ENCODE measurements at places on chromosomes 1 and 21.

DNA sequence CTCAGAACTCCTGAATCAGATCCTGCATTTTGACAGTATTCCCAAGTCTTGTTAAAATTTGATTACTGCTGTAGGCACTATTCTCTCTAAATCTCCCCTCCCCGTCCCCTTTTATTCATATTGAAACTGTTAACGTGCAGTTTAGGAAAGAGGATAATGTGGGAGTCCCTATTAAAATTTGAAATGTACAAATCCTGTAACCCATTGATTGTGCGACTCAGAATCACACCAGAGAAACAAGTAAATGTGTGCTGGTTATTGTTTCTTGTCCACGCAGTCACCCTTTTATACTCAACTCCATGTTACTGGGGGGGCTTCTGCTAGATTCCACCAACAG lies 584 bp upstream of the LTN1 start:
- no peak for DNase-seq

DNA sequence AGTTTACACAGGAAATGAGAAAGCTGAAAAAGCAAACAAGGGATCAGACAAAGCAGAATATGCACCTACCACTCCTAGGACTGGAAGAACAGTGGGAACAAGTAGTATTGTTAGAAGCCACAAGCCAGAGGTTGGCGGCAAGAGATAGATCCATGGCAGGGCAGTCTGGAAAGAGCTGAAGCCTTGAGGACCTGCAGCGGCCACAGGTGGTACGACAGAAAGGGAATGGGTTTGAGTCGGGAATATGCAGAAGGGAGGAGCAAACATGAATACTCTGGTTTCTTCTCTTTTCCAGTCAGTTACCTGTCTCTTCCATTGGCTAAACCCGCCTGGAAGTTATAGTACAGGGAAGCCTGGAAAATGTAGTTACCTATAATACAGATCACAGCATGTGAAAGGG lies 3.9 kb upstream of the PCNX2 start:
- no peak for DNase-seq

GRCh38 chr1:225534772-225535171 lies 106.9 kb upstream of the LBR start:
- no peak for DNase-seq

- no peak for DNase-seq
Measured at GRCh38 chr1:151199873-151200581, 1.7 kb downstream of the PIP5K1A start.

GRCh38 chr1:26542771-26543451 lies 13.3 kb downstream of the RPS6KA1 start:
- peak; percentile 53 for DNase-seq

DNA sequence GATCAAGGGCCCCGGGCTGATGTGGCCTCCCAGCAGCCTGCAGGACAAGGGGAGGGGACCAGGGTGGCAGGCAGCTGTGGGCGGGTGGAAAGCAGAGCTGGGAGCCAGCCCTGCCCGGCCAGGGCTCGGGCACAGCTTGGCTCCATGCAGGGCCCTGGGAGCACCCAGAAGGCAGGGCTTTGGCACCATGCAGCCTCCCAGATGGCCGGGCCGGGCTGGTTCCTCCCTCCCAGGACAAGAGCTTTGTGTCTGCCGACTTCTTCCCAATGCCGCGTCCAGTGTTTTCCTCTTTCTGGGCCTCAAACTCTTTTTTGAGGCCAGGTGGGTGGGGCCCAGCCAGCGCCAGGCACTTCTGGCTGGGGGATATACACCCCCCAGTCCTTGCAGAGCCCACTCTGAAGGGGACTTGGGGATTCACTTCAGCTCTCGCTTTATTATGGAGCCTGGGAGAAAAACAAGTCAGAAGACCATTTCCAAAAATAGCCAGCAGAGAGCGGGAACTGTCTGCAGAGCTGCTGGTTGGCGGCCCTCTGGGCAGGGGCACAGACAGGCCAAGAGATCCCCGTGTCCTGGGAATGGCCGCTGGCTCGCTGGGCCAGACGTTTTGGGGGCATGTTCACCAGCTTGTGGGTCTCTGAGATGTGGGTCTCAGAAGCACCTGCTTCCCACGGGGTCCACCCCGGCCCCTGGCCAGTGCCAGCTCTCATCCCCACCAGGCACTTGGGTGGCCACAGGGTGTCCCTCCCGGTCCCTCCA lies 103.8 kb upstream of the ARHGEF16 start:
- DNase-seq: no peak

DNA sequence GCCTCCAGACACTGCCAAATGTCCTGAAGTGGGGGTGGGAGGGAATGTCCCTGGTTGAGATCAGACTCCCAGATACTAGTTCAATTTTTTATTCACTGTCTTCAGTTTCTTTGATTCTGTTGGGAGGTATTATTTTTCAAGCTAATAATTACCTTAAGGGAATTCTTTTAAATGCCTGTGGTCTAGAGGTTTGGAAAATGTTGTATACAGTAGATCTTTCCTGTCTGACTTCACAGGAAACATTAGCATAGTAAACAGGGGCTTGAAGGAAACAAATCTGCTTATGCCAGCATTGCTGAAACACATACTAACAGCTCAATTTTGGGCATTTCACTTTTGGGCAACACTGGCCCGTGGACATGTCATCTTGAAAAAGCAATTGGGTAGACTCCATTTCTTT lies 84.3 kb upstream of the HP1BP3 start:
- no peak for DNase-seq

DNA sequence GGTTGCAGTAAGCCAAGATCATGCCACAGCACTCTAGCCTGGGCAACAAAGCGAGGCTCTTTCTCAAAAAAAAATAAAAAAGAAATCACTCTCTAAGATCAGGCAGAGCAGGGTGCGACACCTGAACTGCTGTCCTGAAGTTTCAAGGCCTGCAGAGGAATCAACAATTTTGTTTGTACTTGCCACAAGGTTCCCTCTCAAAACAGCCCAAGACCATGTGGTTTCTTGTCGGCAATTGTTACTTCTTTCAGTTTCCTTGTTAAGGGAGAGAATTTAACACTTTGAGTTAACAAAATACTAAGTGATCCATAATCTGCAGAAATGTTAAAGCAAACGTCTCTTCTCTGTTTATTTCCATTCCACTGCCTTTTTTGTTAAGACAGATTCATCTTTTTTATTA lies 36.5 kb downstream of the MACO1 start:
- peak; percentile 57 for DNase-seq

DNA sequence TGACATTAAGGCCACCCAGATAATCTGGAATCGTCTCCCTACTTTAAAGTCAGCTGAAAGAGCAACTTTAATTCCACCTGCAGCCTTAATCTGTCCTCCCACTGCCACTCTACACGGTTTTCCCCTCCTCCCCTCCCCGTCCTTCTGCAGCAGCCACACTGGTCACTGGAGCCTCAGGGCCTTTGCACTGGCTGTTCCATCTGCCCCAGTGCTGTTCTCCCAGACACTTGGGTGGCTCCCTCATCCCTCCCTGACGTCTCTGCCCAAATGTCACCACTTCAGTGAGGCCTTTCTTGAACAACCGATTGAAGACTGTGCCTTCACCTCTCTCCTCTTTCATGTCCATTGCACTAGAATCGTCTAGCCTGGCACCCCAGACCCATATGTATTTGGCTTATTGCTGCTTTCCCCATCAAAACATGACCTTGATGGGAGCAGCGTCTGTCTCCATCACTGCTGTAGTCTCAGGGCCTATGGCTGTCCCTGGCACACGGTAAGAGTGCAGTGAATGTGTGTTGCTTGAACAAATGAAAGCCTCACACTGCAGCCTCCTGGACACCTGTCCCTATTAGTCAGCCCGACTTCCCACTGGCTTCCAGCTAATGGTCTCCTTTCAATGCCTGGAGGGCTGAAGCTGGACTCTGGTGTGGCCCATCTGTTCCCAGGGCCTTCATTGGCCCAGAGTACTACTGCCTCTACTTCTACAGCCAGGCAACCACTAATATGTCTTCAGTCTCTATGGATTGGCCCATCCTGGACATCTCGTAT lies 10.6 kb upstream of the PRDM16 start:
- no peak for DNase-seq

- DNase-seq: no peak
Measured at GRCh38 chr1:81433676-81434075, 367.1 kb upstream of the ADGRL2 start.

- no peak for DNase-seq
Measured at GRCh38 chr21:23837564-23837963, 1769.7 kb downstream of the MRPL39 start.

DNA sequence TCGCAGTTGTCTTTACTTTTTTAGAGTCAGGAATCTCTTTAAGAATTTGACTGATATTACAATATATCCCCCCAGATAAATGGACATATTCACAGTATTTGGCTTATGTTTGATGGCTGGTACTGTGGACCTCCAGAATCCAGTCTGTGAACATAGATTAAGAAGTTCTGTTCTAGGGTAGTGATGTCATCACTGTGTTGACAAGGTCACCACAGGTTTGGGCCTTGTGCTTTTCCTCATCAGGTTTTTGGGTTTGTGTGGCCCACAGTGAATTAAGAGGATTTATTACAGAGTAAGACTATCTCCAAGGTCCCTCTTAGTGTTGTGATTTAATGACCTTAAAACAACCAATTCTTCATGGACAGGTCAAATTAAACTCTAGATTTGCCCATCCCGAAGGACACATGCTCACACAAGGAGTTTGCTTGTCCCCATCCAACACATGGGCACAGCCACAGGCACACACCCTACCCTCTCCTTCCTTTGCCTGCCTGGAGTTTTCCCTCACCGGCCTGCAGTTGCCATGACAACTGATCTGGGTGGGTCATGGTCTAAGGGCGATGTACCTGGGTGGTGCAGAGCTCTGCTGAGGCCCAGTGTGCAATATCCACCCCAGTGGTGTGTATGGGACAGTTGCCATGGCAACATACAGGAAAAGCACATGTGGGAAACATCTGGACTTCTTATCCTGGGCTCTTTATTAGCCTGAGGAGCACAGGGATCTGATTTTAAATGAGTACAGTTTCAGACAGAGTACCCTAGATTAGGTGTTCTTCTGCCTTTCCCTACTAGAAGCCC lies 98.6 kb downstream of the NAV1 start:
- DNase-seq: no peak

DNA sequence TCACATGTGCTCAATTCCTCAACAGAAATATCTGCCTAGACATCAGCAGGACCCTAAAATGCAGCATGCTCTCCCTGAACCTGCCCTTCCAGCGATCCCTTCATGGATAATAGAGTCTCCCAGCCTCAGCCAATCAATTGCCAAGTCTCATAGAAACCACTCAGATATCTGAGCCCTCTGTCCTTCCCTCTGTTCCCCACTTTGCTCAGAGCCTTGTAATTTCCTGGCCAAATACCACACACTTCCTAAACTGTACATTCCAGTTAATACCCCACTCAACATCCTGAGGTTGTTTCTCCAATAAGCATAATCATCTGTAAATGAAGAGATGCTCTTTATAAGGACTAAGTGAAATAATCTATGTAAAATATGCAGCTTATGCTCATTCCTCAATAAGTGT lies 59.3 kb upstream of the PTGFRN start:
- DNase-seq: no peak

GRCh38 chr1:82542766-82543165 lies 742.0 kb downstream of the ADGRL2 start:
- DNase-seq: no peak

- peak; percentile 69 for DNase-seq
Measured at GRCh38 chr1:204359474-204360255, at the start of gene PLEKHA6. PLEKHA6 (minus strand) TSS chr1:204359929; CDS start chr1:204273727, 86,202 bp downstream.

DNA sequence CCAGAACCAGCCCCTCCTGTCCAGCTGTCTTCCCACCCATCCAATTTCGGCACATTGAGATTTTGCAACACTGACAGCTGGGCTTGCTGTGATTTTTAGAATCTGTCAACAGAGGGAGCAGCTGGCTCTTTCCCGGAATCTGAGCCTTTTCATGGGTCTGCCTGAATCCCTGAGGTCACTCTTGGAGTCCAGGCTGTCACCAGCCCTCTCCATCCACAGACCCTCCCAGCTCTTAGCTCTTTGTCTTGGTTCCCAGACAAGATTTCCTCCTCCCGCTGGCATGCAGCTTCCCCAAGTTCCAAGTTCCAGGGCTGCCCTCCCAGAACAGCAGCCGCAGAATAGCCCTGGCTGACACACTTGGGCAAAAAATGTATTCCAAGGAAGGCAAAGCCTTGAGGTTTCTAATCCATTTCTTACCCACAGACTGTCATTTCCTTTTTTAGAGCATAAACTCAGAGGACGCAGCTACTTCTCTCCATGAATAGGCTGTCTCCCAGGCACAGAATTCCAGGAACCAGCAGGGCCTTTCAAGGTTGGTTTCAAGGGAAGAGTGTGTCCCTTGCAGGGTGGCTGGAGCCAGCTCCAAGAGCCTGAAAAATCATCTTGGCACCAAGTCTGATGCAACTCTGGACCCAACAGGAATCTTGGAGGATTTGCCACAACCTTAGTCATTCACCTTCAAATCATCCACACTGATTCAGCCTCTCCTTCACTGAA lies 7.1 kb upstream of the TMEM61 start:
- DNase-seq: no peak

GRCh38 chr1:155729031-155729898 lies 40.4 kb downstream of the DAP3 start:
- DNase-seq: peak; percentile 83

DNA sequence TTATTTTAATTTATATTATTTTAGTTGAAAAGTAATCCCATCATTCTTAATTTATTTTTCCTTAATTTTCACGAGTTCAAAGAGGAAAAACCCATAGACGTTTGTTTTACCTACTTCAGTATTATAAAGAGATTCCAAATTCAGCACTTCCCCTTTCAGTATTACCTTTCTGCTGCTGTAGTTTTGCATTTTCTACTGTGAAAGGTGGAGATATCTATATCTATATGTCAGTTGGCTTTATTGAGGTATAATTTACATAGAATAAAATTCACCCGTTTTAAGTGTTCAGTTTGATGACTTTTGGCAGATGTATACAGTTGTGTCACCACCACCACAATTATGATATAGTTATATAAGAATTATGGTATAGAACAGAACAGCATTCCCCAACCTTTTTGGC lies 33.0 kb downstream of the MAST2 start:
- no peak for DNase-seq

GRCh38 chr1:212208978-212209644 lies 76.1 kb upstream of the PPP2R5A start:
- no peak for DNase-seq

DNA sequence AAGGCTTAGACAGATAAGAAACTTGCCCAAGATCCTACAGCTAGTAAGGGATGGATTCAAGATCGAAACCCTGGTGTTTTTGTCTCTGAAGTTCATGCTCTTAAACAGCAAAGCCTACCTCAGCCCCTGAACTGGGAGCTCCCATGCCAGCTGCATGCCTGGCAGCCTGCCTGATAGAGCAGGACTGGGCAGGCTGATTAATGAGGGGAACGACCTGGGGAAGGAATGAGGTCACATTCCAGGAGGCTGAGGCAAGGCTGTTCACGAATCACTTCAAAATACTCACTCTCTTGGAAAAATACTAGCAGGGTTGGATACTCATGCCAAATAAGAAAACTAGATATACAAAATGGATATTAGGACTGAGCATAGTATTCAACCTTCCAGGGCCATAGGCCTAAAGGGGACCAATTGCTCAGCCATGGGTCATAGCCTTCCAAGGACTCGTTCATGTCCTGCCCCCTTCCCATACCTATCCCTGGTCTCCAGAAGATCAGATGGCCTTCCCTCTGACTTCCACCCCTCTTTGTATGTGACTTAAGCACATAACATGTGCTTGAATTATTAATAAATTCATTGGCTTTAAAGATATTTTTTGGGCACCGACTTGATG lies 15.6 kb upstream of the TACSTD2 start:
- DNase-seq: no peak
